Cardiac muscle cell (in vitro differentiated cells and primary cell): ENCODE measurements at places on chromosomes 6 and 20. TPM values are rescaled to one million over a fixed set of nuclear protein-coding genes. Genes with fewer than 3 reads are reported as not detected.

FAM209A gene
- not detected in 2 replicates for total RNA-seq

DNA sequence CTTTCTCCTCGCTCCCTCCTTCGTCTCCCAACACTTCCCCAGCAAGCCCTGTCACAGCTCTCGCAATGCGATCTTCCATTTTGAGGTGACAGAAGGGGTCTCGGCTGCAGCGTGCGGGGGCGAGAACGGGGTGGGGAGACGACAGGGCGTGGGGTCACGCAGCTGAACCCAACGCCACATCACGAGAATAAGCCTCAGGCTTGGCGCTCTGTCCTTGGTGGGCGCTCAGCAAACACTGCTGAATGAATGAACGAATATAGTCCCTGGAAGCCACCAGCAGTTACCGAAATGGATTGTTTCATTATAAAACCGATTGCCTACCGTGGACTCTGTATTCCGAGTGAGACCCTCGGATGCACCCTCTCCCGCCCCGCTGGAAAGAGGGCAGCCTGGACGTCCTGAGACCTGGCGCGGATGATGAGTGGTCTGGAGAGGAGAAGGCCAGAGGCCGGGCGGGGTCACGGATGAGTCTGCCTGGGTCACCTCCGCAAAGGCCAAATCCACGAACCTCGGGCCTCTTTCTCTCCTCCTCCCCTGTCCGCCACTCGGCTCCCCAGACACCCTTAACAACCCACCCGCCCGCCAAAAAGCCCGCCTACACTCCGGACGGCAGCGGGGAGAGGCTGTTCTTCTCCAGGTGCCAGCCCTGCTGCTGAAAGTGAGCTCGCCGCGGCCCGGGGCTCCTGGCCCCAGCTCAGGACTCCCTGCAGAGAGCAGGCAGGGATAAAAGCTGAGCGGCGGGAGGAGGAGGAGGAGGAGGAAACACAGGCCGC is 3.7 kb downstream of the NRN1 start:
- H3K4me3 ChIP-seq = no peak overlapping the region
- no peak overlapping the region for H3K27ac ChIP-seq
- H3K36me3 ChIP-seq = no peaks in the 10 kb centered on the region
- H3K27me3 ChIP-seq = peaks cover 100% of the 10 kb centered on the region
- H3K4me1 ChIP-seq = peaks cover 15% of the 10 kb centered on the region
- DNase-seq = no peak

- H3K4me3 ChIP-seq = no peak overlapping the region
- peaks cover 42% of the 10 kb centered on the region for H3K4me1 ChIP-seq
- H3K36me3 ChIP-seq = no peaks in the 10 kb centered on the region
- H3K27ac ChIP-seq = no peak overlapping the region
Measured at GRCh38 chr20:20198011-20198410, 145.7 kb downstream of the CFAP61 start.

TSPO2 gene
- not detected in 2 replicates for total RNA-seq

GRCh38 chr6:160510199-160510598 is 153.9 kb downstream of the LPA start:
- H3K27ac ChIP-seq = no peak overlapping the region
- DNase-seq = no peak
- H3K36me3 ChIP-seq = no peaks in the 10 kb centered on the region
- H3K4me3 ChIP-seq = no peak overlapping the region

GRCh38 chr20:17835240-17835933 is 133.2 kb downstream of the SNX5 start:
- no peaks in the 10 kb centered on the region for H3K36me3 ChIP-seq
- H3K4me1 ChIP-seq = no peaks in the 10 kb centered on the region
- H3K4me3 ChIP-seq = no peak overlapping the region
- H3K27ac ChIP-seq = no peak overlapping the region

SPDEF gene
- 0.42 and 1.1 TPM in 2 replicates for total RNA-seq

DNA sequence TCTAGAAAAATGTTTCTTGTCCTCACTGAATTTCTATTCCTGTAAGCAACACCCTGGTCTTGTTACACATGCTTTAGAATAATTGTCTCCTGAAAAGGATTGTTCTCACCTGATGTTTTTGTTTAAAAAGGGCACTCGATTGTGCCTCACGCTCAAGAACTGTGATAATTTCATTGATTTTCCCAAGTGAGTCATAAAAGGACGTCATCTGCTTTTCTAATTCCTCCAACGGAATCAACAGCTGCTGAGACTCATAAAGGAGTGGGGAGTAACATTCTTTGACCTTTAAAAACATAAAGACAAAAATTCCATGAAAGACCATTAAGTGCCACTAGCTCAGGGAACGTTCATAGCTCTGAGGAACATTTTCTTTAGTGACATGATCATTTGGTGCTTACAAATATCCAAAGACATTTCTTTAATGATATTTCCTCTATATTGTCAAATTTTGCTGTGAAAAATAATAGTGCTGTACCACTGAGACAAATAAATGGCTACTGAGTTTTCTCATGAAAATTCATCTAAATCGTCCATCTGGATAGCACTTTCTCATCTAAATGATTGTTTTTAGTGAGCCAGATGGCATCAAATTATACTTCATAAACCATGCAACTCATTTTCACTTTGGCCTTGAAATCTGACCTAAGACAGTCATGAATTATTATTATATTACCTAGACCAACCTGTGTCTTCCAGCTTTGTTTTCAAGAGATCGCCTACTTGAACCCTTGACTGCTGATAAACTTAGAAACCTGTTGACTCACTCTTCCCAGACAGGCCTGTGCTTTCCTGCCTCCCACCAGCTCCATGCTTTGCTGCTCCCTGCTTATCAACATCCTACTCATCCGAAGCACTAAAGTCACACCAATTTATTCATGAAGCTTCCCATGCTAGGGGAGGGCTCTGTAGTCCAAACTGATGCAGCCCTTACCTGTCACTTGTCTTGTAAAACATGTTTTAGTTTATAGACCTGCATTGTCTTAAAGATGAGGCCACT is 178.2 kb downstream of the SYNE1 start:
- H3K4me3 ChIP-seq = no peak overlapping the region
- no peaks in the 10 kb centered on the region for H3K4me1 ChIP-seq
- H3K27me3 ChIP-seq = no peaks in the 10 kb centered on the region

COL12A1 gene
- total RNA-seq = 0.66 and 3.4 TPM in 2 replicates
